Ureter (tissue), 1 donor: ENCODE measurements at places on chromosomes 7 and 10. TPM values are rescaled to one million over a fixed set of nuclear protein-coding genes. Genes with fewer than 3 reads are reported as not detected.
A peak's percentile ranks its signal among the peaks of the same experiment; 100 is the strongest.

PNLIPRP2 gene
- not detected for total RNA-seq

DNA sequence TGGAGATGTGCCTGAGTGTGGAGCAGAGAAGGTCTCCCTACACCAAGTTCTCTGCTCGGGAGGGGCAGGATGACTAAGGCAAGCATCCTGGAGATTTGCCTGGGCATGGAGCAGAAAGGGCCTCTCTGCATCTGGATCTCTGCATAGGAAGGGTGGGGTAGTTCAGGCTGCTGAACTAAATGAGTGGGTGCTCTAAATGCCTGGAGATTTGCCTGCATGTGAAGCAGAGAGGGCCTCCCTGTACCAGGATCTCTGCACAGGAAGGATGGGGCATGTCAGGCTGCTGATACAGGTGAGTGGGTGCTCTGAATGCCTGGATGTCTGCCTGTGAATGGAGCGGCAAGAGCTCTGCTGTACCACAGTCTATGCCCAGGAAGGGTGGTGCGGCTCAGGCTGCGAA, 680.7 kb downstream of the SUGCT start:
- DNase-seq: no peak

GRCh38 chr7:26700386-26700785, 164.0 kb downstream of the SKAP2 start:
- DNase-seq: no peak

- peak; percentile 17 for DNase-seq
These were observed 7.3 kb downstream of the SVIL start for GRCh38 chr10:29627201-29628132.

DNA sequence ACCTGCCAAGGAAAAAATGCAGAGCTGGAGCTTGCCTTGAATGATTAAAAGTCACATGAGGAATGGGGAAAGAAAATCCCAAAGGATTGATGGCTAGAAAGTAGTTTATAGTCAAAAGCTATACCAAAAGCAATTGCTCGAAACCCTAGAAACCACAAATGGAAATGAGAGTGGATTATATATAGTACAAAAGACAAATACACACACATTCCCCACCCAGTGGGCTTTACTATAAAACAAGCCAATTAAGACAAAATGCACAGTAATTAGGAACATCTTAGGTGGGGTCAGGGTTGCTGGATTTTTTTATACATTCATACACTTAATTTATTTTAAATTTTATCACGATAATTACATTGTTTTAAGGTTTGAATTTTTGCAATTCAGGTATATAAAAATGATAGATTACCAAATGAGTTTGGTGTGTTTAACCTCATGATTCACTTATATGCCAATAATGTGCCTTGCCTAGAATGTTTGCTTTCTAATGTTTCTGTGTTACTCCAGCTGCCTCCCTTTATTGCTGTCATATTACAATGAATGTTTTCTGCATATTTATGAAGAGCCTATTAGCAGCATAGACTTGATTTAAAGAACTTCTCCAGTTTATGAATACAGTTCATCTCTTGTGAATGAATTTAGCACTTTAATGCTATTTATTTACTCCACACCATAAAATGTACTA, 421.3 kb downstream of the EXOC4 start:
- DNase-seq: no peak

- no peak for DNase-seq
These were observed 112.2 kb downstream of the MYO3A start for GRCh38 chr10:26046073-26046700.

DNA sequence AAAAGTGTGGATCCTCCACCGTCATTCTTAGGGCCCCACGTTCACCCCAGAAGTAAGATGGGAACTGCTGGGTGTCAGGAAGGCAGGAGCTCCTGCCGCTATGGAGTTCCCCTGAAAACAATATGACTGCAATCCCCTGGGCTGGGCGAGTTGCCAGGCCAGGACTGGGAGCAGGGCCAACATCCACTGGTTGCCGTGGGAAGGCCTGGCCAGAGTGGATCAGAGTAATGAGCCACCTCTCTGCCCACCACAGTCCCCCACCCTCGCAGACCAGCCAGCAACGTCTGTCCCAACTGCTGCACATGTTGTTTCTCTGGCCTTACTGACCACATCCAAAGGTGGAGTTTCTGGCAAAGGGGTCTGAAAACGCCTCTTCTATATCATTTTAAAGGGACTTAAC, 86.6 kb downstream of the STRA8 start:
- DNase-seq: peak; percentile 73
